Fibroblast of the aortic adventitia (primary cell): ENCODE measurements at places on chromosomes 3 and 15. TPM values are rescaled to one million over a fixed set of nuclear protein-coding genes. Genes with fewer than 3 reads are reported as not detected.

GRCh38 chr3:133381346-133382109 lies 18.3 kb upstream of the BFSP2 start:
- DNase-seq = no peak

DNA sequence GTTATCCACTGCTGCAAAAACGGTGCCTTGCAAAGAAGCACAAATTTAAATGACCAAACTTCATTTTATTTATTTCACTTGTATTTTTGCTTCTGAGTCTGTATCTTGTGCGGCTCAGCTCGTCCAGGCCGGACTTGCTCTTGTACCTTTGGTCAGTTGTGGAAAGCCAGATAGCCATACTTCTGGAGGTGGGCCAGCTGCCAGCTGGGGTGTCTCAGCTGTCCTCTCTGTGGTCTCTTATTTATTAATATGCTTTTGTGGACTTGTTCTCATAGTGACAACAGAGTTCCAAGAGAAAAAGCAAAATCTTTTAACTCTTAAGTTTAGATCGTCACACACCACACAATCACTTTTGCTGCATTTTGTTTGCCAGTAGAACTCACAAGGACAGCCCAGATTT lies 87.7 kb downstream of the IL1RAP start:
- DNase-seq = no peak

GRCh38 chr3:178352326-178353005 lies 183.8 kb upstream of the KCNMB2 start:
- peak; percentile 91 for DNase-seq

The SERPINI1 gene
- total RNA-seq = 3.4 and 3.7 TPM in 2 replicates

DNA sequence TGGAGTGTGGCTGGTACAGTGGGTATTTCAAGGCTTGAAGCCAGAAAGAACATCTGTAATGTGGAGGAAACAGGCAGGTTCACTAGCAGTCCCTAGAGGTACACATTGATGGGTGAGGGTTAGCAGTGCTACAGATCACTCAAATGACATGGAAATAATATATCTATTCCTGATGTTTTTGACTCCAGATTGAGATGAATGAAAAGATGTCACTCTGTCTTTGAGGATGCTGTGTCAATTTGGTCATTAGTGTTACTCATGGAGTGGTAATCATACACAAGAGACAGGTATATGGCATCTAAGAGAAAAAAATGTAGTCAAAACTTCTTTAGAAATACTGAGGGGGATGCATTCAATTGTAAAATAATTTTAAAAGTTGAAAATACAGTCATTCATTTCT lies 135.1 kb downstream of the ZIC1 start:
- DNase-seq = no peak

GRCh38 chr3:38968891-38969290 lies 82.9 kb downstream of the SCN11A start:
- no peak for DNase-seq

DNA sequence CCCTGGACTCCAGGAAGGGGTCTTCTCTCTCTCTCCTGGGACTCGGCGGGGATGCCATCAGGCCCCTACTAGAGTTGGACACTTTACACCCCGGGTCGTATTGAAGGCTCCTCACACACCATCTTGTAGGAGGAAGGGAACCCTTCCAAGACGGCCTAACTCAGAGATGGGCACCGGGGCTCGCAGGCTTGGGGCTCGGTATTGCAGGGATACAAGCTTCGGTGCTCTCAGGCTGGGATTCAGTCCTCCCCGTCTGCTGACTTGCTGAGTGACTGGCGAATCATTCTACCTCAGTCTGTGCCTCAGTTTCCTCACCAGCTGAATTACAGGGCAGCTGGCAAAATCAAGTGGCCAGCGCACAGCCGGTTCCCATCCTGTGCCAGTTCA lies 419 bp upstream of the CALML4 start:
- no peak for DNase-seq

GRCh38 chr3:192675958-192676649 lies 51.2 kb downstream of the FGF12 start:
- DNase-seq = no peak

DNA sequence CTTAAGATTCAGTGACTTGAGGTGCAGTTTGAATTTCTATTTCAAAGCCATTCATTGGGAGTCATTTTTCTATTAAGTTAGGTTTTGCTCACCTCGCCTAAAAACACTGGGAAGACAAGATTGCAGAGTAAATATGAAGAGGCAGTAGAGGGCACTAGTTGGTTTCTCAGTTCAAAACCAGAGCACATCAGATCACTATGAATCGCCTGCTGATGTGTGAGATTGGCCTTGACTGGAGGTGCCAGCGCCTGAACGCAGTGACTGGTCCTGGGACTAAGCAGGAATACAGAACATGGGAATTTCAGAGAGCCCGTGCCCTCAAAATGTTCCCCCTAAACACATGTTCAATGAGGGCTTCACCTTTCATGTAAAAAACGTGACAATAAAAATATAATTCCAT lies 229.0 kb downstream of the ITPR1 start:
- peak; percentile 84 for DNase-seq
